NB4 (cell line): ENCODE measurements at places on chromosomes 16 and 17.

GRCh38 chr16:87322833-87323726 lies 5.9 kb upstream of the C16orf95 start:
- no peak for DNase-seq

GRCh38 chr17:41519501-41520224 lies 973 bp upstream of the KRT15 start:
- no peak for DNase-seq

GRCh38 chr17:32946375-32947135 lies 18.6 kb downstream of the TMEM98 start:
- DNase-seq, result no peak

GRCh38 chr16:55146966-55147365 lies 177.0 kb upstream of the IRX6 start:
- DNase-seq, result peak; percentile 13

GRCh38 chr16:66152181-66152580 lies 214.3 kb upstream of the CDH5 start:
- DNase-seq, result no peak

- DNase-seq, result no peak
These were observed 36.1 kb downstream of the KCNJ2 start for GRCh38 chr17:70205401-70205800.

DNA sequence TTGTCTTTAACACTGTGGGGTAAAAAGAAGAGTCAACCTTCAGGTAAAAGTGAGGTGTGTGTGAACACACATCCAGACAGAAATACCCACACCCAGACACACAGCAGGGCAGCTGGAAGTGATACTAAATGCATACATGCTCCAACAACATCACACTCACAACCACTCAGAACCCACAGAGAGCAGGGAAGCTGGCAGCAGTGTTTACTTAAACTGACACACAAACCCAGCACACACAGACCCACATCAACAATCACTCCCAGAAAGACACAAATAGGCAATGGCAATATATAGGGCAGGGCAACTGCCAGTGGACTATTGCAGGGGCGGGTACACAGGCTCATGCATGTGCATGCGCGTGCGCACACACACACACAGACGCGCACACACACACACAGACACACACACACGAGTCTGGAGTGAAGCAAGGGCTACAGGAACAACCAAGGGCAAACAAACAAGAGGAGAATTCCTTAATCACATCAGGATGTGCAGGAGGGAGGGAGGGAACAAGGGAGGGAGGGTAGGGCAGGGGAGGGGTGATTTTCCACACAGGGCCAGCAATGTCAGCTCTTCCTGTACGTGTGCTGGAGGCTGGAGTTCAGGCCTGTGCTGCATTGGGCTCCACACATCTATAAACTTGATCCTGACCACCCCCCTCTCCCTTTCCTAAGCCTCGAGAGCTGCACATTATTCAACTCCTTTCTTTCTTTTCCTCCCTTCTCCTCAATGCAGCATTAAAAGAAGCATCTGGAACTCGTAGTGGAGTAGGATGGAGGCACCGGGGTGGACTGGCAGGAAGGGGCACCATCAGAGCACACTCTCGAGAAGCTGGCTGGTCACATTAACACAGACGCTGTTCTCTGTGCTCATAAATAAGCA lies 30.1 kb downstream of the HIC1 start:
- no peak for DNase-seq

GRCh38 chr17:48548523-48549280 lies 3.8 kb upstream of the HOXB2 start:
- DNase-seq, result no peak

DNA sequence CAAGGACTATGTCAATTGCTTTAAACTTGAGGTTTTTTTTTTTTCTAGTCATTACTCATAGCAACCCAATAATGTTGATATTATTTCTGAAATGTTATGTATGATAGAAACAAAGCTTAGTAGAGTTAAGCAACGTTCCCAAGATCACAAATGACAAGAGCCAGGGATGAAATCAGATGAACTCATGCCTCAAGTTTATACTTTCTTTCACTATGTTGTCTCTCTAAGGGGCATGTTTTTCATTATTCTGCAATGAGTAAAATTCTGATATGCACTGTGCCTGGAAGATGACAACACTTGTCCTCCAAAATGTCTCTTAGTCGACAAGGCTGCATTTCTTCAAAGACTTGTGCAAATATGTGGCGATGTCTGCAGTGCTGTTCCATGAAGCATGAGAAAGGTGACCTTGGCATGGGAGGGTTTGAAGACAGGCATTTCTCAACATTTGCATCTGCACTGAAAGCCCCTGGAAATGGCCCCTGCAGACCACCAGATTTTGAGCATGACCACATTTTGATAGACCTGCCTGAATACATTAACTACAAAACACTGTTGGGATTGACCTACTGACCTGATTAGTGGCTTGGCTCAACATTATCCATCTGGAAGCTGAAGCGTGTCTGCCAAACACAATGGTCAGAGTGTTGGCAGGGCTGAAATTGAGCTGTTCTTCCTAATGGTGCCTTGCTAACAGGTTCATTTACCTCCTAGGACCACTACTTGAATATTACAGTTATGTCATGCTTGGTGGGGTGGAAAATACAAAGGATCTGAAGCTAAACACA lies 1027.5 kb downstream of the CDH11 start:
- no peak for DNase-seq
